NCI-H774 (cell line): ENCODE measurements at places on chromosomes 13 and 19.

DNA sequence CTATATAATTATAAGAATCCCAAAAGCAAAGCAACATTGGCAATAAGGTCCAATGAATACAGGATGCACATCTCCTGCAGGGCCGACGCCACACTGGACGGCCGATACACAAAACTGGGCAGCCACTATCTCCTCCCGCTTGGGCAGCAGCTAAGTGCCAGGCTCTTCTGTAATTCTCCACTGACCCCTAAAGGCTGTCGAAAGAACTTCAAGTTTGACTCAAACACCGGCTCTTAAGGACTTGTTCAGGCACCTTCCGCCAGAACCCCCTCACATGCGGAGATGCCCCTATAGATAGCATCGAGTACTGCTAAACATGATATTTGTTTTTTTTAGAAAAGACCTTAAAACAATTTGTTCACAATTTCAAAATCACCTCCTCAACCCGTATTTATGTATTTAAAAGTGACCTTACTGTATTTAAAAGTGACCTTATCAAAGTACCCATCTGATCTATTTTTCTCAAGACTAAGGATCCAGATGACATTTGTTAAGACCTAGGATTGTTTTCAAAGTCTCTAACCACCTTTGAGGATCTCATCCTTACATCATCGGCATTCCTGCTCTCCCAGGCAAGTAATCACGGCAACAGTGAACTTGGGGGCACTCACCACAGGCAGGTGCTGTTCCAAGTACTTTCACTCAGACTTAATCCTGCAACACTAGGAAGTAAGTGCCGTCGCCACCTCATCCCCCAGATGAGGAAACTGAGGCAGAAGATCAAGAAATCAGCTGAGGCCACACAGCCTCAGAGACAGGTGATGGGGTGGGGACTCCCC is 77.8 kb downstream of the TUBGCP3 start:
- peak; percentile 59 for DNase-seq

DNA sequence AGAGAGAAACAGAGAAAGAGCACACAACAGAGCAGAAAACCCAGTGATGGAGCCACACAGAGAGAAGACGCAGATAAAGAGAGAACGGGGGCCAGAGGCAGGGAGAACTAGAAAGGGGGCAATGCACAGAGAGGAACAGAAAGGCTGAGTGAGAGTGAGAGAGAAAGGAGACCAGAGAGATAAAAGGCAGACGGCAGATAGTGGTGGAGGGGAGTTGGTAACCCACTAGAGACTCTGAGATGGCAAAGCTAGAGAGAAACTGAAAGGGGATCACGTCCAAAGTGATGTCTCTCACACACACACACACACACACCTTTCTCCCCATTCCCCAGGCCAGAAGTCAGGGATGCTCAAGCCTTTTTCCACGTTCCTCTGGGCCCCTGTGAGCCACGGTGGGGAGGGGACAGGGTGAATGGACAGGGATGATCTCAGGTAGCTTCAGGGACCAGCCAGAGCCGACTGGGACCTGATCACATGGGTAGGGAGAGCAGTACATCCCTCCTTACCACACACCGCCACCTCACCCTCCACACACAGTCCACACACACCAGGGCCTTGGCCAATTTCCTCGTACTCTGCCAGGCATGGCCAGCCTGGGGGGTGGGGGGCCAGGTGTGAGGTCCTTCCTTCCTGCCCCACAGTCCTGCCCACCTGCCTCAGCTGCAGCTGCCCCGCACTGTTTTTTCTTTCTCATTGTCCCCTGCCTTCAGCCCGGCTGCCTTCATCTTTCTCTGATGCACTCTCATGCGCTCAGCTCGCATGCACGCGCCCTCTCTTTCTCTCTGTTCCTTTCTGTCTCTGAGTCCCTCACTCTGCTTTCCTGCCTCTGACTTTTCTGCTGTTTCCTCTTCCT is 22.5 kb upstream of the POU2F2 start:
- DNase-seq = peak; percentile 23

DNA sequence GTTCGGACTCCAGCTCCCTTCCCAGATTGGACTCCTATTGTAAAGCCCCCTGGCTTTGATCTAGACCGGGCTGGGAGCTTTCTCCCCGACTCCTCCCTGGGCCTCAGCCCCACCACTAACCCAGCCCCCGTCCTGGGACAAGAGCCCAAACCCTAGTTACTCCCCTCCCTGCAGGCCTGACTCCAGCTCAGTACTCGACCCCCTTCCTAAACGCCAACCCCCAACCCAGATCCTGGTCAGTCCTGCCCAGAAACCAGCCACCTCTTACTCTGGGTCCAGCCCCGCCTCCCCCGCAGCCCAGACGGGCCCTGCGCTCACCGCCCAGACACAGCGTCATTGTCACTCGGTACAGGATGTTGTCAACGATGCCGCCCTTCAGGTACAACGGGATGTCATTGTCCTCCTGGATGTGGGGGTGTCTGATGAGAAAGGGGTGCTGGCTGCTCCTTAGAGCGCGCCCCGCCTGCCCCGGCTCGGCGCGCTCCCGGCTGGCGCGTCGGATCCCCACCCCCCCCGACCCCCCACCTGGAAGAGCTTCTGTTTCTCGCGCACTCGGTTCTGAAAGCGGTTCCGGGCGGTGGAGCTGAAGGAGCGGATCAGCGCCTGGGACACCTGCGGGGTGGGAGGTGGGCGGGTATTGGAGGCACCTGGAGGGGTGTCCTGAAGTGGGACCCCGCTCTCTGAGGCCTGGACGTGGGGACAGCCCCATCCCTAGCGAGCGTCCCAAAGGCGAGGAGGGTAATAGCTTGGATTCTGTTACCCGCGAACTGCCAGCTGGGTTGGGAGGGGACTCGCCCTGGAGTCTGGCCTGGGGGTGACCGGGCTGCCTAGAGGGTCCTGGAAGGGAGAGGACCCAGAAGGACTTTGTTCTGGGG is 866 bp downstream of the COX7A1 start:
- no peak for DNase-seq

DNA sequence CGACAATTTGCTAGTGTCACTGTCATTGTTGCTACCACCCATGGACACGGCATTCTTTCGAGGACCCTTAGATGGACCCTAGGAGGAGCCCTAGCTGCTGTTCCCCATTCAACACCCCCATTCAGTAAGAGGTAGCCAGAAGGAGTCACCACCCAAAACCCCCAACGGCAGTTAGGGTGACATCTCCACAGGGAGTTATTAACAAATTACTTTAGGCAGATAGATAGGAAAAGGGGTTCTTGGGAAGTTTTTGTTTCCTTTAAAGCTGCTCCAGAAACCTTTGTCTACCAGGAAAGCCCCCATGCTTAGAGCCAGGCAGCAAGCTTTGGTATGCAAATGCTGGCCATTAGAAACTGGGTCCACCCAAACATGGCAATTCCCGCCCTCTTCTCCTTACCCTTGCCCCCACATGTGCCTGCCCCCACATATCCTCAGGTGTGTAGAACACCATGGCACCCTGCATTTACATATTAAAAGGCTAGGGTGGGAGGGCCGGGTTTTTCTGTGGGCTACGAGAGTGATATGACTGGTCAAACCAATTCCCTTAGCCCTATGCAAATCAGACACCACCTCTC is 190.9 kb downstream of the SLITRK6 start:
- DNase-seq = no peak

GRCh38 chr19:14339741-14340140 is 41.5 kb upstream of the ADGRE5 start:
- no peak for DNase-seq

DNA sequence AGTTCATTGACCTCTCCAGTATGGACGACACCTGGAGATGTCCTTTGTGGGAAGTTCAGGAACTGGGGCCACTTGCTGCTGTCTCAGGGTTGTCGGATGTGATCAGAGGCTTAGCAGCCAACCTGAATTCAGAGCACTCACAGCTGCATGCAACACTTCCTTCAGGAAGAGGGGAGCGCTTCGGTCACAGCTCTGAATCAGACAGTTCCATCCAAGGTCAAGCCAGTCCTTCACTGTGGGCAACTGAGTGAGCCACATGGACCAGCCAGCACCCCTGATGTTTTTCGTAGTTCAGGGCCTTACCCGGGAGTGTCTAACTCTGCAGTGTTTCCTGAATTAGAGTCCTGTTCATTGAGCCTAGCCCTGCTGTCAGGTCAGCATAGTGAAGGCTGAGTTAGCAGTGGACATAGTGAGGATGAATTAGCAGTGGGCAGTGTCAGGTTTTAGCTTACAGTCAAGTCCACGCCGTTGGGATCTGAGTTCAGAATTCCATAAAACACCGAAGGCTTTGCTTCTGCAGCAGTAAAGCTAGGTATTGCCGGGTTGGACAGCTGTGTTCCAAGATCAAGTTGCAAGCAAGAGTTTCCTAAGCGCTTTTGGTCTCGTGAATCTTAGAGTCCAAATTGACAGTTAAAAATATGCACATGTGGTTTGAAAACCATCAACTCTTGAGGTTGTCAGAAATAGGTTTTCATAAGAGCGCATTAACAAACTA is 5.1 kb downstream of the ZNF555 start:
- DNase-seq = no peak

DNA sequence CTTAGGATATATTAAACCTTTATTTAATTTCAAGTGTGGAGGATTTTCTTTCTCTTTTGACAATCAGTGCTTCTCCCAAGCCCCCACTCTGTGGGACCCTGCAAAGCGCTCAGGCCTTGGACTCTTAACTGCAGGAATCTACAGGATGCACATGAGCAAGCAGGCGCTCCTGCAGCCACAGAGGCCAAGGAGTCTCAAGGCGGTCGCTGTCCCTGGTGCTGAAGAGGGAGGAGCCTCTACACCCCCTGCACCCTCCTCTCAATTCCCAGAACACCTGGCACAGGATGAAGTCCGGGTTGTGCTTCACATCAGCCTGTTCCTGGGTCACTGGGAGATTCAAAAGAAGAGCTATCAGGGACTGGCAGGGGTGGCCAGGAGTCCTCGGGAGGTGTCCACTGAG is 13.5 kb downstream of the OR10H4 start:
- no peak for DNase-seq
